ENCODE measurements at places on chromosomes 5 and 9. TPM values are rescaled to one million over a fixed set of nuclear protein-coding genes. Genes with fewer than 3 reads are reported as not detected.

GRCh38 chr9:14593406-14593805 lies 99.8 kb downstream of the ZDHHC21 start:
- no peak for DNase-seq

- no peak for DNase-seq
These were observed at the start of gene ZNF618 for GRCh38 chr9:113876151-113876992. TSS of gene ZNF618 (plus strand) at chr9:113876309. CDS start at chr9:113876381, 72 bp downstream.

The C5orf63 gene
- 8.9 TPM for total RNA-seq

The IFNA13 gene
- total RNA-seq: not detected

The SLCO6A1 gene
- 0.43 TPM for total RNA-seq

Measured in type B pancreatic cell (in vitro differentiated cells).